ENCODE measurements at places on chromosomes 5 and 9. TPM values are rescaled to one million over a fixed set of nuclear protein-coding genes. Genes with fewer than 3 reads are reported as not detected.

SH2D3C gene
- total RNA-seq = 22.2 TPM

ADAMTSL1 gene
- not detected for total RNA-seq

SLC6A19 gene
- not detected for total RNA-seq

UBAP2 gene
- total RNA-seq = 51.8 TPM

PCDHGA4 gene
- total RNA-seq = 0.37 TPM

PCDHAC1 gene
- total RNA-seq = not detected

SOHLH1 gene
- total RNA-seq = not detected

CKMT2 gene
- not detected for total RNA-seq

CNTNAP3B gene
- total RNA-seq = not detected

NUTM2F gene
- total RNA-seq = not detected

PCDHB13 gene
- not detected for total RNA-seq

GLDC gene
- 1.1 TPM for total RNA-seq

FGD3 gene
- 39.5 TPM for total RNA-seq

SELENOP gene
- not detected for total RNA-seq

ESM1 gene
- total RNA-seq = not detected

PCDHGA8 gene
- total RNA-seq = 0.09 TPM

SLC34A3 gene
- total RNA-seq = not detected

SLC23A1 gene
- total RNA-seq = 2.1 TPM

TEK gene
- total RNA-seq = not detected

FOXE1 gene
- total RNA-seq = not detected

ENG gene
- 32.4 TPM for total RNA-seq

EXOC3 gene
- total RNA-seq = 67.2 TPM

TAF11L10 gene
- not detected for total RNA-seq

AGPAT2 gene
- 25.6 TPM for total RNA-seq

GFRA3 gene
- not detected for total RNA-seq

MYMK gene
- total RNA-seq = not detected

ELOVL7 gene
- 1.1 TPM for total RNA-seq

FOXD4 gene
- total RNA-seq = not detected

SAXO1 gene
- total RNA-seq = not detected

KIF4B gene
- total RNA-seq = 0.07 TPM

OR5C1 gene
- not detected for total RNA-seq

EIF4E1B gene
- not detected for total RNA-seq

NUDCD2 gene
- 44.5 TPM for total RNA-seq

RAPGEF6 gene
- 34.9 TPM for total RNA-seq

BTNL9 gene
- total RNA-seq = not detected

GABRP gene
- not detected for total RNA-seq

SLC9A3 gene
- total RNA-seq = 3.0 TPM

KCNT1 gene
- total RNA-seq = not detected

SLC27A6 gene
- not detected for total RNA-seq

DRD1 gene
- total RNA-seq = not detected

HOMER1 gene
- 13.8 TPM for total RNA-seq

STPG3 gene
- total RNA-seq = 0.99 TPM

PCDHB9 gene
- not detected for total RNA-seq

LURAP1L gene
- total RNA-seq = not detected

LCN15 gene
- not detected for total RNA-seq

PCDHGB3 gene
- total RNA-seq = 0.40 TPM

MORN5 gene
- total RNA-seq = not detected

DNAJC18 gene
- 38.6 TPM for total RNA-seq

STKLD1 gene
- total RNA-seq = 0.33 TPM

PCDHB11 gene
- total RNA-seq = not detected

PRUNE2 gene
- total RNA-seq = 0.50 TPM

OLFML2A gene
- total RNA-seq = not detected

GPX8 gene
- total RNA-seq = not detected

LCN1 gene
- total RNA-seq = not detected

SPAAR gene
- total RNA-seq = not detected

SLU7 gene
- total RNA-seq = 38.4 TPM

SPATA31A3 gene
- total RNA-seq = not detected

EGR1 gene
- 54.6 TPM for total RNA-seq

PDCD1LG2 gene
- total RNA-seq = 1.5 TPM

LRRC70 gene
- total RNA-seq = 0.73 TPM
